Fibroblast of skin of scalp (primary cell): ENCODE measurements at places on chromosomes 5 and 9.

DNA sequence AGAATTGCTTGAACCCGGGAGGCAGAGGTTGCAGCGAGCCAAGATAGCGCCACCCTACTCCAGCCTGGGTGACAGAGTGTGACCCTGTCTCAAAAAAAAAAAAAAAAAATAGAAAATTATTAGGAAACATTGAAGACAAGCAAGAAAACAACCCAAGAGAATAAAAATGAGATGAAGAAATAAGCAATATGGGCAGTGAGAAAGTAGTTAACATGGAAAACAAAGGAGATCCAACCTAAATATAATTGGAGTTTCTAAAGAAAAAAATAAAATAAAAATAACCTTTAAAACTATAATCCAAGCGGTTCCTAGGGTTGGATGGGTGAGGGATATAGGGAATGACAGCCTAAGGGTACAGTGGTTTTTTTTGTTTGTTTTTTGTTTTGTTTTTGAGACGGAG is 71.9 kb downstream of the FBXW11 start:
- DNase-seq = no peak

- DNase-seq = no peak
Measured at GRCh38 chr9:20466328-20467008, 155.8 kb downstream of the MLLT3 start.

GRCh38 chr9:135732569-135733257 is 30.7 kb downstream of the KCNT1 start:
- no peak for DNase-seq

- no peak for DNase-seq
Measured at GRCh38 chr5:102767862-102768261, 12.8 kb downstream of the PAM start.

- no peak for DNase-seq
Measured at GRCh38 chr5:1324301-1324700, 20.6 kb downstream of the CLPTM1L start.

- DNase-seq = no peak
Measured at GRCh38 chr5:107486489-107486888, 184.2 kb downstream of the EFNA5 start.

DNA sequence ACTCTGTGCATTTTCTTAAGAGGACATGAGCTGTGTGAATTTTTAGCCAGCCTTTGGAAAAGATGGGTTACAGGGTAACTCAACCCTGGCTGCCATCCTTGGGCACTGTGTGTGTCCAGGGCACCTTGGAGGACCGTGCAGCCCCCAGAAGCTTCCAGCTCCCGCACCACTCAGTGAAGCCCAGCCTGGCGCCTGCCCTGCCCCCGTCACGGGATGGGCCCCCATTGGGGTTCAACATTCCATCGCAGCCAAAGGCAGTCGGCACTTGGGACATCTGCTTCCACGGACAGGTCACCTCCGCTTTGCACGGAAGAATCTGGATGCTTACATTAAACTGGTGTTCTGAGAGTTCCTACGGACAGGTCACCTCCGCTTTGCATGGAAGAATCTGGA is 1.9 kb upstream of the SLC6A18 start:
- no peak for DNase-seq

- no peak for DNase-seq
Measured at GRCh38 chr5:52497133-52497693, 290.5 kb upstream of the ITGA1 start.

DNA sequence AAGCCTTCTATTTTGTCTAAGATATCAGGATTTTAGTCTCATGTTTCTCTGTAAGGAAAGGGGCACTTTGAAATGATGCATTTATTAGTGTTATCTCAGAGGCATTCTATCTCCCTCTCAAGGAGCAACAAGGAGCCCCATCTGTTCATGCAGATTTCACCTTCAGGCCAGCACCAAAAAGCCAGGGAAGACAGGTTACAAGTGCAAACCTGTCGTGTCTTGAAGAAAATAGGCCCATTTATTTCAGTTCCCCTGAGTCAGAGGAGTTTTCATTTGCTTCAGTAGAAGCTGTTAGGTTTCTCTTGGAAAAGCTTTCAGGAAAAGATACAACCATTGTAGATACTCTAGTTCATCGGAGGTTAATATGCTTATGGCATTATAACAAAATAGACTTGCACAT is 97.2 kb downstream of the SPOCK1 start:
- no peak for DNase-seq

DNA sequence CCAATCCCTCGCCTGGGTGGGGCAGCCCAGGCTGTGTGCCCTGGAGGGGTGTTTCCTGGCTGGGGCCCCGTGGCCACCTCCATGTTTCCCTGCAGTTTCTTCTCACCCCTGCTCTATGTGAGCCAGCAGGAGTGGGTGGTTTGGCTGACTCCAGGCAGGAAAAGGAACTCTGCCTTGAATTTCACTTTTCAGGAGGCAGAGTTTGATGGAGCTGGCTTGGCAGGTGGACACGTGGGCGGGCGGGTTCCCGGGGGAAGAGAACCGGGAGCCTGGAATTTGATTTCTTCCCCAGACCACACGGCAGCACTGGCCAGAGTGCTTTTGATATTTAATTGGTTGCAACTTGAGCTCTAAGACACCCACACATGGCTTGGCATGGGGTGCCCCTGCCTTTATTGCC is 119.8 kb upstream of the PANK3 start:
- DNase-seq = no peak

- no peak for DNase-seq
Measured at GRCh38 chr9:37954581-37954981, 50.7 kb upstream of the SLC25A51 start.

- DNase-seq = no peak
Measured at GRCh38 chr5:134131578-134132350, 17.3 kb downstream of the TCF7 start.

DNA sequence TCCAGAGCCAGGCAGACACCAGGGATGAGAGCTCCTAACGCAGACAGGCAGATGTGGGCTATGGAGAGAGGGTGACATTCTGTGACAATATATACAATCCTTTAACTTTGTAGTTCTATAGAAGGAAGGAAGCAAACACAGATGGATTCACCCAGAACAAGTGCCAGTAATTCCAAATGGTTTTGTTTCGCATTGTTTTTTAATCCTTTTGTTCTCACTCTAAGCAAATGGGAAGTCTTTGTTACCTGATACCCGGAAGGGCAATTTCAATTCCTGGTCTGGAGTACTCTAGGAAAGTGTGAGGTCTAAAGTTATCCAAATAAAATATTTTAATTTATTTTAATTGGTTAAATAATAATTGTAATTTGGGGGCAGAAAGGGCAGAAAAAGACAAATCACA is 2.5 kb downstream of the FRMD3 start:
- DNase-seq = no peak

DNA sequence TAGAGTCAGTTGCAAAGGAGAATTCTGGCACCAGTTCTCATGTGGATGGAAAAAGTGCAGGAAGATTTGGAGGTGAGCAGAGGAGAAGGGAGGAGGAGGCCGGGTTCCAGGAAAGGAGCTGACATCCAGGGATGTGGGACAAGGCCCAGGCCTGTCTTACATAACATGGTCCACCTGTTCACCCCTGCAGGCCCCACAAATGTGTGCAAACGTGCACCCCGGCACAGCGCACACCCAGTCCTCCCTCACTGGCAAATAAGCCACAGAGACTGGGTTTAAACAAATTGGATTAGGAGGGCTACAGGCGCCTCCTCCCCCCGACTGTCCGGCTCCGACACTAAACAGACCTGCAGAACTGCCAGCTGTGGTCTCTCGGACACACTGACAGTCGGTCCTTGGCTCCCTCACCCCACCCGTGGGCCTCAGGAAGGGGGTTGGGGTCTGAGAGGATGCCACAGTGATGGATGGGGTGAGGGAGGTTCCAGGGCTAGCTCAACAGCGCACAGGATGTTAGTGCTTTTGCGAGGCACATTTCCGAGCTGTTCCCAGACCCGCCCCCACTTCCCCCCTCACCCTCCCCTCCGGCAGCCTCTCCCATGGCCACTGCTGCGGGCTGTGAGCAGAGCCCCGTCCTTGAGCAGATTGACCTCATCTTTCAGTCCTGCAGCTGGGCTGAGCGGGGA is 43.4 kb upstream of the IL17B start:
- DNase-seq = peak; percentile 53

DNA sequence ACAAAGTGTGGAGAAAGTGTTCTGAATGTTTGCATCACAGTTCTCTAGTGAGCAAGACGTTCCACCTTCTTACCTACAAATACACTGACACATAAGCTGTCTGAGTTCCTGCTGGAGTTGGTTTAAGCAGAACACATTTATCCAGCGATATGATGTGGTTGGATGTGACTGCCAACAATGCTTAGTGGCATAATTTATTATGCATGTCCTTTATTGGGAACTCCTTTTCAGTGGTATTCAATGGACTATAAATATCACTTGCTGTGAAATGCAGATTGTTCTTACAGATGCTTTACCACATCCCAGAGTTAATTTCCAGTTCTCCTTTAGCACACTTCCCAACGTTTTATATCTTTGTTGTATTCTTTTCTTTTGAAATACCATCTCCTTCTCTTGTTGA is 222.2 kb downstream of the LURAP1L start:
- peak; percentile 26 for DNase-seq

GRCh38 chr5:148484651-148485050 is 100.9 kb downstream of the FBXO38 start:
- DNase-seq = no peak

GRCh38 chr9:109020581-109021511 is 7.5 kb upstream of the CTNNAL1 start:
- DNase-seq = no peak

DNA sequence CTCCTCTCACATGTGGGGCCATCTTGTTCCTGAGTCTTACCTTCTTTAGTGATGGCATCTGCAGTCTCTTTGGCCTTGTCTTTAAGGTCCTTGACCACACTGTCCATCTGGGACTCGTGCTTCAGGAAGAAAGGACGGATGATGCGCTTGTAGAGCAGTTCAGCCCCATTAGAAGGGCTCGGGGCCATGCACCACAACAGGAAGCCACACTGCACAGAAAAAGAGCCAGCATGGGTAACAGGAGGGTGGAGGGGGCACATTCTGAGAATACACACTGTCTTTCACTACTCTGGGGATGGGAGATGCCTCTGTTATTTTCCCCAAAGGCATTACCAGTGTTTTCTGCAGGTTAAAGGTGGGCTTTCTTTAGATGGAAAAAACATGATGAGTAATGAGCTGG is 25.9 kb downstream of the SRP19 start:
- DNase-seq = no peak

DNA sequence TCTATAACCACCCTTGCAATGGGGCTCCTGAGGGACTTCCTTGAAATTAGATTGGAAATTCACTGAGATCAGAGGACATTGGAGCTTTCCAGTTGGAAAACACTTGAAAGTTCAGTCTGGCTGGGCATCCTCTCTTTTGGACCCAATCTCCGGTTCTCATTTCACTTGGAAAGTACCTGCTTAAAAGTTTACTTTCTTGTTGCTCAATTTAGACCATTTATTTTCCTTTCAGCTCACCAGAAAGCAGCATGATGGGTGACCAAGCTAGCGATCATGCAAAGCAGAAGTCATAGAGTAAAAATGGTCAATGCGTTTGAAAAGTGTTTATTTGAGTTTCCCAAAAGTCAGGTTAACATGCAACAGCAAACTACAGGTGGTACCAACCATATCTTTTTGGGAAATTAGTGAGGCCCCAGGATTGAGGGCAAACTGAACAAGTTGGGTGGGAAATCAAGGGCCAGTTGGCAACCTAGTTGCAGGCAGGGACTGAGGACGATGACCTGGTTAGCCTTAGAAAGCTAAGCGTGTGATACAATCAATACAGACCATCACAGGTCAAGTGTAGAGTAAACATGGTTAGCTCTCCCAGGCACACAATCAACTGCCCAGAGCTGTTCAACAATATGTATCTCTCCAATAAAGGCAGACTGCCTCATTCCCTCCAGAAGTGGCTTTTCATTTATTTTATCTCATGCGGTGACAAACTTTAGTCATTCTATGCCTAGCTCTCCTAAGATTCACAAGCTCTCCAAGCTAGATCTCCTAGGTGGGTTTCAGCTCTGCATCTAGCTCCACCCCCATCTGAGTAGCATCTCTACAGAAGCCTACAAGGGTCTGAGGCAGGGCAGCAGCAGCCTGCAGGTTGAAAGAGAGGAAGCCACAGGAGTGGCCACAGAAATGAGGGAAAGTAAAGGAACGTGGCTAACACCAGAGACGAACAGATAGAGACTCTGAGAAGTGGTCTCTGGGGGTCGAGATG is 136.9 kb downstream of the UGCG start:
- no peak for DNase-seq

- DNase-seq = peak; percentile 91
Measured at GRCh38 chr9:95572381-95573151, 55.8 kb upstream of the PTCH1 start.

GRCh38 chr5:133117912-133118445 is 66.2 kb downstream of the HSPA4 start:
- no peak for DNase-seq

DNA sequence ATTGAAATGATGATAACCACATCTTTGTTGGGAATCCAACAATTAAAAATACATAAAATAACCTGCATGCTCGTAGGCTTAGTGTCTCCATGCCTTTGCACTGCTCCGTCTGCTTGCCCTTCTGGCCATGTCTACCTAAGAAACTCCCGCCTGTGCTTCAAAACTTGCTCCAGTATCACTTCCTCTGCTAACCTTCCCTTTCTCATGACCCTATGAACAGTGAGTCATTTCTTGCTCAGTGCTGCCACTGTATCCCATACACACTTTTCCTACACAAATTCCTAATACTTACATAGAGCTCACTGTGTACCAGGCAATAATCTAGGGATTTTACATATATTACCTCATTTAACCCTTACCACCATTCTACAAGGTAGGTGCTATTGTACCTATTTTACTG is 33.5 kb downstream of the TMEM245 start:
- no peak for DNase-seq

DNA sequence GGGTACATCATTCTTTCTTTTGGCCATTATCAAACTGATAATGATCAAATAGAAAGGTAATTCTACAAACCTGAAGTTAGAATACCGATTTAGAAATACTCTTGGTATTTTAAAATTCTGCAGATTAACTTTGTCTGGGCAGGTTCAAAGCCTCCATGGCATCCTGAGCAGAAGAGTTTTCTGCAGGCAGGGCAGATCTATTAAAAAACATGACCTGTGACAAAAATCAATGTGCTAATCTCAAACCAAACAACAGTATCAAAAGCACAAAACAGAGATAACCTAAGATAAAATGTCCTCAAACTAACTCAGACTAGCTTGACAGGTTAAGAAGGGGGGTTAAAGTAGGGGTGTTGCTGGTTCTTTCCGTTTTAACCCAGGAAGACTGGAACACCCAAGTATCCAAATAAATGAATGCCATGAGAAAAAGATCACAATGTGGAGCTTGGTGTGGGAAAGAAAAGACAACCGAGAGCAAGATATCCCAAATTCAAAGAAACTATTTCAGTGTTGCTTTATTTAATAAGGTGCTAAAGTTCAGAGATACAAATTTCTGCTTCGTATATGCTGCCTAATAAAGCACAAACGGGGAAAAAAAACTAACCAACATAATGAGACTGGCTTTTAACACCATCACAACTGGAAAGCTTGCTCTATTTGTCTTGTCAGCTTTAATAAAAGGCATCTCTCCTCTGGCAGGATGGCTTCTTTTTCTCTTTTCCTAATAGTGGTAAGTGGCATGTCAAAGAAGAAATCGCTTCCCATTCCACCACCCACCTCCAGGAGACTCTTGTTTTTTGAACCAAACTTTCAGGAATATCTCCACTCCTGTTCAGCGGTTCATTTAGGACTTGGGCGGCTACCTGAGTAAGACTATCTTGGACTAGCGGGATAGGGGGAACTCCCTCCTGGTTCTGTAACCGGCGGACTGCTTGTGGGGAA is 2.3 kb downstream of the EFNA5 start:
- DNase-seq = no peak

GRCh38 chr5:153546566-153546965 is 56.1 kb downstream of the GRIA1 start:
- peak; percentile 72 for DNase-seq

- DNase-seq = no peak
Measured at GRCh38 chr9:135039916-135040645, 47.4 kb upstream of the OLFM1 start.

GRCh38 chr9:131601683-131602181 is 56.4 kb downstream of the PRRT1B start:
- DNase-seq = no peak
